ENCODE measurements at places on chromosomes 2 and 18.

DNA sequence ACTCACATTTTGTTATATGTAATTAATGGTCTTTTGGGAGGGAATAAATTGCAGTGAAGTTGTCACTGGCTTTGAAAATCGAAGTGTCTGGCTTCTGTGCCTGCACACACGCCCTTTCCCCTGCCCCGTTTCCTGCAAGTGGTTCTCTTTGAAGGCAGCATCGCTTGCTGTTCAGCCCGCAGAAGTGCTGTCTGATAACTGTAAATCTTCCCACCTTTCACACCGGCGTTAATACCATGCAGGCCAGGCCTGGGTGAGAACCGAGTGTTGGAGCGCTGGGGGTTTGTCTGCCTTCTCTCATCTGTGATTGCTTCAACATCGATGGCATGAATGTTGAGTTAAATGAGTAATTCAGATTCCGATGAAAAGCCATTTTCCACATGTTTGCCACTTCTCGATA is 37.9 kb upstream of the RPL31 start:
- DNase-seq, result no peak

DNA sequence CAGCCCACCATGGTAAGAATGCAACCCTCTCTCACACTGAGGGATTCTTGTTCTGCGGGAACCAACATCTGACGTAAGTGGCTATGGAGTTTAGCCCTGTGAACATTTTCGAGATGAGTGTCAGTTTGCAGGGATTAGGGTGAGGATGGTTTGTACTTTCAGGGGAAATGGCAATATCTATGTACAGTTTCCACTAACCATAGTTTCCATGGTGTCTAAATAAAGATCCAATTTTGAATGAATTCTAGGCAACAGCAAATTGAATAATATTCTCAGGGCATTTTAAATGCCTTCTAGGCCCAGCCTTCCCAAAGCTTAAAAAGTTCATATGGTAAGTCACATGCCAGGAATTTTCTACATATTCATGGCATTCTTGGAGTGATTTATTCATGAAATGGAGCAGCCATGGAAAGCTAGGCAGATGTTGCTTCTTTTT is 105.4 kb upstream of the MMADHC start:
- DNase-seq, result no peak

- no peak for DNase-seq
These were observed 8.9 kb upstream of the PCBP1 start for GRCh38 chr2:70078384-70078783.

GRCh38 chr18:27497246-27497645 is 312.1 kb upstream of the CHST9 start:
- DNase-seq, result no peak

- no peak for DNase-seq
These were observed 26.8 kb downstream of the MAPK4 start for GRCh38 chr18:50586710-50587109.

GRCh38 chr18:56775701-56776100 is 124.5 kb downstream of the WDR7 start:
- DNase-seq, result no peak

DNA sequence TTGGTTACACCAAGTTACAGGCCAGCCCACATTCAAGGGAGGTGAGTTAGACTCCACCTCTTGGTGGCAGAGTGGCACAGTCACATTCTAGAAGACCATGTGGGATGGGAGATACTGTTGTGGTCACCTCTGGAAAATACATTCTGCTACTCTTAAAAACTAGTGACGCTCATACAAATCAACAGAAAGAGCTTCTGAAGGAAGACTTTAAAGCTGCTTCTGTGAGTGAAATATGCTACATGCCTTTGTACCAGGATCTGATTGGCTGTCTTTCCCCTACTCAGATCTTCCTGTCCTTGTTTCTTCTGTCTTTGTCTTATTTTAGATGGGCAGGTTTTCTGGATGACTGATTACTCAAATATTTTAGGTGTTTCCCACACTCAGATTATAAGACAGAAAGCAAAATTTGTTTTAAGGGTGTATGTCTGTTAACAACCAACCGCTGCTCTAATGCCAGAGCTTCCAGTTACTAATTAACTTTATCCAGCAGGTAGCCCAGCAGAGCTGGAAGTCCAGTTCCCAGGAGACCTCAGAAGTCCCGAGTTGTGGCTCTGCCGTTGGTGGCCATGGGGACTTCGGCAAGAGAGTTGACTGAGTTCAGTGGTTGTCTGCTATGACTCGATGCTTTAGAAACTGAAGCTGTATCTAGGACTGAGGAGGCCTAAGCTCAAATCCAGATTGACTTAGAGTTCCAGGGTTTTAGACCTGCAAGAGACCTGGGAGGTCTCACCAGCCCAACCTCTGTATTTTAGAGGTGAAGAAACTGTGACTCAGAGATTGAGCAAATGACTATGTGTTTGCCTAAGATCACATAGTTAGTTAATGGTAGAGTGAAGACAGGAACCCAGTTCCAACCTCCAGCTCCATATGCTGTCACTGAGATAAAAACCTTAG is 7.4 kb downstream of the IL1R2 start:
- DNase-seq, result no peak

DNA sequence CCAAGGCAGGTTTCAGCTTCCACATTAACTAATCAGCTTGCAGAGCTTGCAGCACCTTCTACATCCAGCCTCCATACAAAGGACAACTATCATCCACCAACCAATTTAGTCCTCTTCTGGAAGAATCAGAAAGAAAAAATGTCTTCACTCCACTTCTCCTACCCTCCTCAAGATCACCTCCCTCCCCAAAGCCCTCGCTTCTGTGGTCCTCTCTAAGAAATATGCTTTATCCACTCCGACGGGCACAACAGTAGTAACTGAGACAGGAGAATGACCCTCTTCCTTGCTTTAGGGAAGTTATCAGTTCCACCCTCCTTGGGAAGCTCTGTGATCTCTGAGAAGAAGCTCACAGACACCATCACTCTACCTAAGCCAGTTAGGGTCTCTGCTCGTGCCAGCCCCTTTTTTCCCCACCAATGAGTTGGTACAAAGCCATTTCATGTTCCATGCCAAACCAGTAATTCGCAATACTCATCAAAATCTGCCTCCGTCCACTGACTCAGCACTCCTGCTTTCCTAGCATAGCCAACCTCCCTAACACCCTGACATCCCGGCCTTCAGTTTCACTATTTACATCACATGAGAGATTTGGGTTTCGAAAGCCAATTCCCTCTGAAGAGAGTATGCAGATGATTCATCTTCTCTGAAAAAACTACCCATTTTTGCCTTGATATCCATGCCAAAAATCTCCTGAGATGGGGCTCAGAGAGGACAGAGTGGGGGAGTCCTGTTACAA is 114.1 kb upstream of the PKDCC start:
- DNase-seq, result no peak

DNA sequence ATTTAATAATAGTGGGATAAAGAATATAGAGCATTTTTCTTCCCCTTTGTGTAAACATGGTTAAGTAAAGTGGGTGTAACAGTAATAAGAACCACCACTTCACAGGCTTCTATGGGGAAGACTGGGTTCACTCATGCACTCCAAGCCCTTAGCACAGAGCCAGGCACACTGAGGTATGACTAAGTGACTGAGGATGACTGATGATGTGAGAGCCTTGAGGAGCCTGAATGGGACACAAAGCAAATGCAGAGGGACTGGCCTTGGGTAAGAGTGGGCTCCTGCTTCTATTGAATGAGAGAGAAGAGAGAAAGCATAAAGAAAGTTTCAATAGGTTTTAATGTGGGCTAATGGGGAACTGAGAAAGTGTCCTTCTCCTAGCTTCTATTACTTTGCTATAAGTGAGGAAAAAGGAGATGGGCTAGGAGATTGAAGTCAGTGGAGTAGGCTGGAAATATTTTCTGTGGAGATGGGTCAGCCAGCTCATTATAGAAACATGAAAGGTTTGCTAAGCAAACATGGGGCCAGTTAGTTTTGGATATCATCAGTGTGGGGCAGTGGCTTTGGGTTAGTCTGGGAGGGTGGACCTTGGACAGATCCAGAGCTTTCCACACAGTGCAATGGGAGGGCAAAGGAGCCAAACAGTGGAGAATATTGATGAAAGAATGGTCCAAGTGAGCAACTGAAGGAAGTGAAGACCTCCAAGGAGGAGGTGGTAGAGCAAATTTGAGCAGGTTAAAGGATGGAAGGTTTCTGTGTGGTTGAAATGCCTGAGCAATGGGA is 20.6 kb downstream of the IL1F10 start:
- DNase-seq, result no peak

GRCh38 chr2:168852481-168852880 is 37.7 kb downstream of the SPC25 start:
- no peak for DNase-seq

DNA sequence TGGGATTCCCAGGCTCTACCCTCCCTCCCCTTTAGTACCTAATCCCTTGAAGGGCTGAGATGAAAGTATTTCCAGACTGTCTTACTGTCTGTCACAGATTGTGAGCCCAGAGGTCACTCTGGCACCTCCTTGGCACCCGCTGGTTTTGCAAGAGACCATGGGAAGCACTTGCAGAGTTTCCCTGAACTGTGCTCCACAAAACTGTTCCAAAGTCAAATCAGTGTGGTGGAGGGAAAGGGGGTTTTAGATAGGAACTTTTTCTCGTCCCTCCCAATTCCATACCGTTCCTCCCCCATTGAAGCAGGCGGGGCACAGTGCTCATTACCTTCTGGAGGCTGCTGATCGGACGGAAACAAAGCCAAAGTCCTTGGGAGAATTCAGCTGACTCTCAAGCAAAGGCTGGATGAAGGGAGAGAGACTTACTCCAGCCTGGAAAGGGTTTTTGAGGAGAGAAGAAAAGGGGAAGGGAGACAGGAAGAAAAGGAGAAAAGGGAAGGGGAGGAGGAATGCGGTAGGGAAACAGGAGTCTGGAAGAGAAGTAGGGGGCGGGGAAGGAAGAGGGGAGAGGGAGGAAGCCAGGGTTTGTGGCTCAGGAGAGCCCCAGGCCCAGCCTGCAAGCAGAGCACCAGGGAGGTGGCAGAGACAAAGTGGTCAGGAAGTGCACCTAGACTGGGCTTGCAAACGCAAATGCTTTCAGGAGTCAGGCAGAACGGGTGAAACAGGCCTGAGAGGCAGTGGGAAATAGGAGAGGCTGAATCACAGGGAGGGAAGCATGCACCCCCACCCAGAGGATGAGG is 88.4 kb upstream of the SP3 start:
- DNase-seq, result no peak

- DNase-seq, result no peak
These were observed 188.3 kb downstream of the ZNF516 start for GRCh38 chr18:76306685-76307292.

DNA sequence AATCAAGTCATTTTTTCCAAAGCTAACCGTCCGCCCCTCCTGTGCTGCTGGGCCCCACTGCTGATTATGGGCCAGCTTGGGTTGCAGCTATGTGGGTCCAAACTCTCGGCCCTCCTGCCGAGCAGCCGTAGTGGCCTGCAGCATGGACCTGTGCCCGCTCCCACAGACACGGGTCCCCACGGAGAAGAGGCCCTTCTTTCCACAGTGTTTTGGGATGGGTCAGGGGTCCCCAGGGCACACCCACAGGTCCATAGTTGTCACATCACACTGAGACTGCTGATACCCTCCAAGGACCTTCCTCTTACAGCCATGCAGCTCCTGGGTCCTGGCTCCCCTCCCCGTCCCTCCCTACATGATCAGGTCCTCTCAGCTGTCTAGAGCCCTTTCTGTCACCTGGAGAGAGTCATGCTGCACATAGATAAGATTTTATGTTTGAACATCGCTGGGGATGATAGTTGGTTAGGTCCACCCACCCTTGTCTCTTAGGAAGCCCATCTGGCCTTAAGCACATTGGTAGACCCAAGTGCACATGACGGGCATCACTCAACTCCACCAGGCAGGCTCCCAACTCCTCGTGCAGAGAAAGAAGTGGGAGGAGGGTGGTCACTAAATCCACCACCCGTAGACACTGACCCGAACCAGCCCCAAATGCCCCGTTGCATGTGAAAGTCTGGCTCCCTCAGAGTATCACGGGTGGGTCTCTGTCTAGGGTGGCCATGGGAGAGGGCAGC is 17.5 kb downstream of the GPR55 start:
- DNase-seq, result no peak

- DNase-seq, result no peak
These were observed 4.1 kb downstream of the SCYGR1 start for GRCh38 chr2:227383686-227384085.

- DNase-seq, result no peak
These were observed 28.4 kb upstream of the PTMA start for GRCh38 chr2:231679908-231680284.

GRCh38 chr2:102672107-102672776 is 52.9 kb downstream of the SLC9A2 start:
- DNase-seq, result no peak

DNA sequence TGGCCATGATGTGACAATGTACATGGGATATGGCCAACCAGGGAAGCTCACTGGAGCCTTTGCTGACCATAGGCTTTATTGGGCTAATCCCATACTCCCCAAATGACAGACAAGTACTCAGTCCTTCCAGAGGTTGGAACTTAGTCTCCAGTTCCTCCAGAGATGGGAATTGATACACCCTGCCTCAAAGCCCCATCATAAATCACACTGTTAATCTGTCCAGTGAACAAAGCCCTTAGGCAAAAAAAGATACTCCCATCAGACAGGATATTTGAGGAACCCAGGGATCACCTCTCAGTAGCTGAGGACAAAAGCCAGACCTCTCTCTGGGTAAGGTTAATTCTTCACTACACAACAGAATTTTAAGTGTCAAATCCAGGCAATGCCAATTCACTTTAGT is 247.5 kb upstream of the CDH20 start:
- DNase-seq, result no peak

DNA sequence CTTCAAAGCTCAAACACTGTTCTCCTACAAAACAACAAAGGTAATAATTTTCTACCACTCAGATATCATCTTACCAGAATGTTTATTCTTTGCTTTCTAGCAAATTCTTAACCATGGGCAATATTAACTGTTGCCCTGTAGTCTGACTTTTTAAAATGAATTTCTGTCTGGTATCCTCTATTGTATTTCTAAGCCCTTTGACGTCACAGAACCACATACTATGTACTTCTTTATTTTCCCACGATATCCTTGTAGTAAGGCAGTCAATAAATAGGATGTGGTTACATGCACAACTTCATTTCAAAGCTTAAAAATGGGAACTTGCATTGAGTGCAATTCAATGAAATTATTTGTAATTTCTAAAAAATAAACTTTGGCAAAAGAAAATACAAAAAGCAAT is 58.7 kb downstream of the THADA start:
- DNase-seq, result no peak

DNA sequence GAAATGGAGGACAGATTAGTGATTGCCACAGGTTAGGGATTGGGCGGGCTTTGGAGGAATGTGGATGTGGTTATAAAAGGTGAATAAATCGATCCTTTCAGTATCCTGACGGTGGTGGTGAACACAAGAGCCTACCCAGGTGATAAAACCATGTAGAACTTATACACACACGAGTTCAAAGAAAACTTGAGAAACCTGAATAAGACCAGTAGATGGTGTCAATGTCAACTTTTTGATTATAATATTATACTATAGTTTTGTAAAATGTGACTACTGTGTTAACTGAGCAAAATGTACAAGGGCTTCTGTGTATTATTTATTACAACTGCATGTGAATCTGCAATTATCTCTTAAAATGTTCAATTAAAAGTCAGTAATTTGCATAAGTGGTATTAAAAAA is 136.3 kb downstream of the ERBB4 start:
- DNase-seq, result no peak

All from cerebellum (tissue), 4 donors.